BE2C (cell line): ENCODE measurements at places on chromosomes 6 and 20.

- no peak for DNase-seq
These were observed 84.9 kb downstream of the ASCC3 start for GRCh38 chr6:100796049-100796823.

GRCh38 chr6:62283796-62284411 is 2.1 kb downstream of the KHDRBS2 start:
- no peak for DNase-seq

- no peak for DNase-seq
These were observed 2.0 kb downstream of the MYB start for GRCh38 chr6:135183002-135183531.

GRCh38 chr6:151018046-151018445 is 152.5 kb downstream of the MTHFD1L start:
- no peak for DNase-seq

DNA sequence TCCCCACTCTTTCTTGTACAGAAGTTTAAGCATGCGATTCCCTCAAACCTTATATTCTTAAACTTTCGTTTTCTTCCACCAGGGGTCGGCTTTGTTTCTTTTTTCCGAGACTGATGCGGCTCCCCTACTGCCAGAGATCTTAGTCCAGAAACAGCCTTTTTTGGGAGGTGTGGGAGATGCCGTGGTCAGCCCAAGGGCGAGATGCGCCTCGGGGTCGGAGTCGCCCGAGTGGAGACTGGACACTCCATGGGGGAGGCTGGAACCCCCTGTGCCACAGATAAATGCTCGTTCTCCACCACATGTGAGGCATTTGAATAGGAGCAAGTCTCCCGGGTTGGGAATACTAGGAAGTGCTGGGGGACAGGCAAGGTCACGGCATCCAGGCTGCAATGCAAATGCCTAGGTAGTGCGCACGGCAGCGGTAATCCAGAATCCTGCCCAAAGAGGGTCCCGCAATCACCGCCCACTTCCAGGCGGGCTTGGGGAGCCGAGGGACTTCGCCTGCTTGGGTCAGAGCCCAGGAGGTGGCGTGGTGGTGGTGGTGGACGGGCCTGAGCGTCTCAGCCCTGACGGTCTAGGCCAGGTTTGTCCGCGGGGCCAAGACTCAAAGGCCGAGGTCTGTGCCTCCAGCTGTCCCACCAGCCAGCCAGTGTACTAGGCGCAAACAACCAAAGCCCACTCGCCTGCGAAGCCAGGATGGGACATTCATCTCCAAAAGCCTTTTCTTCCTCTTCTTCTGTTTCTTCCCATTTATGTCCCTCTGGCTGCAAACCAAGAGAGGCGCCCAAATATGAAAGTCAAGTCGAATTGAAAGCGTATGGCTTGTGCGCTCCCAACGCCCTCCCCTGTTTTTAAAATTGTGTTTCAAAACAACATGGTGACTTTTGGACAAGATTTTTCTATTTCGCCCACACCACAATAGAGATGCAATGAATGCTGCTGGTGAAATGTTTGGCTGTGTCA is 39.3 kb upstream of the OSTM1 start:
- DNase-seq = peak; percentile 39

- DNase-seq = no peak
These were observed 28.4 kb downstream of the SNPH start for GRCh38 chr20:1294497-1294896.

DNA sequence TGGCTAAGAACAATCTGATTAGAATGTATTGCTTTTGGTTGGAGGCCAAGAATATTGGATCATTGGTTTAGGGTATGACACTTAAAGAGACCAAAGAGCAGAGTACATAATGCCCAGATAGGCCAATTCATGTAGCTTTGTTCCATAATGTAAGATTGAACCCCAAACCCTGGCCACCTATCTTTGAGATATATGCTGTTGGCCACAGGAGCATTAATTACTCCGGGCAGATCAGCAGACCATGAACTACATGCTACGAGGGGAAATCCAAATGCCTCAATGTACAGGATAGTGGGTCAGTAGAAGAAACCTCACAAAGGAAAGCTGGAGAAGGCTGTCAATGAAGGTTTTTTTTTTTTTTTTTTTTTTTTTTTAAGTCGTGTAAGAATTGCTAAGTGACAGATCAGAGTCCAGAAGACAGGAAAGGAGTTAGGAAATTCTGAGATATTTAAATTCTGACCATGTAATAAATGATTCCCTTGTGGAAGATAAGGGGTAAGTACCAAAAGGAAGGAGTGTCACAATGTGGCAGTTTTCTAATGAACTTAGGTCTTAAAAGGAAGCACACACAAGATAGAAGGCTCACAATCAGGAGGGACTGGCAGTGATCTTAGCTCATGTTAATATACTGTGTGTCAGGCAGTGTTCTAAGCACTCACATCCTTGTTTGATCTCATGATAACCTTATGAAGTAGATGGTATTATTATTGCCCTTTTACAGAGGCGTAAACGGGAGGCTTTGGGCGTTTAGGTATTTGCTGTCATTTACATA is 61.4 kb downstream of the CARMIL1 start:
- DNase-seq = no peak

- no peak for DNase-seq
These were observed 175.5 kb downstream of the BCAS1 start for GRCh38 chr20:53894707-53895384.
